ENCODE measurements at places on chromosomes 5 and 9.

DNA sequence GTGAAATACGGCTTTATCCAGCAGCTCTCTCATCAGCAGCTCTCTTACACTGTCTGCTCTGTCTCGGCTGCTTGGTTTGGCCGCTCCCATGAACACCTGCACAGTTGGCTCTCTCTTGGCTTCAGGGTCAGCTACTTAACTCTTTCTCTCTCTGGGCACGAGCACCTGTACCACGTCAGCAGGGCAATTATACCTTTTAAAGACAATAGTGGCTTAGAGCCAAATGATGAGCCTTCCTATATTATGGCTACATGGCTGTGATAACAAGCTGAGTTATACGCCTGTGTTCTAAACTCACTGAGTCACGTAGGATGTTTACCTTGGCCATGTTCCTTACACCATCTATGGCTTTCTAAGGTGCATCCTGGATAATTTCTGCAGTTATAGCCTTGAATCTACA is 69.2 kb upstream of the CTNND2 start:
- ATAC-seq, result no peak

DNA sequence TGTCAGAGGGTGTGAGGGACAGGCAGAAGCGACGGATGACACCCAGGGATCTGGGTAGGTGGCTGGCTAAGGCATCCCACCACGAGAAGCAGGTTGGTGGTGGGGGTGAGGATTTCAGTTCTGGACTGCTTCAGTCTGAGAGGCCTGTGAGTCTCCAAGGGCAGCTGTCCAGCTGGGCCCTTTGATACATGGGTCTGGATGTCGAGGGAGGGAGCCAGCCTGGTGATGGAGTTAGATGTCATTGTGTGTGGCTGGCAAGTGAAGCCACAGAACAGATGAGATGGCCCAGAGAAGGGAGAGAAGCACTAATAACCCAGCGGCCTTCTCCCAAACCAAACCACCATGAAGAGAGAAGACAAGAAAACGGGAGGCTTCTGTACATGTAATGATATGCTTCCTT is 11.1 kb downstream of the MED27 start:
- no peak for ATAC-seq

GRCh38 chr9:129490583-129491486 is 130.1 kb downstream of the C9orf50 start:
- ATAC-seq, result no peak

DNA sequence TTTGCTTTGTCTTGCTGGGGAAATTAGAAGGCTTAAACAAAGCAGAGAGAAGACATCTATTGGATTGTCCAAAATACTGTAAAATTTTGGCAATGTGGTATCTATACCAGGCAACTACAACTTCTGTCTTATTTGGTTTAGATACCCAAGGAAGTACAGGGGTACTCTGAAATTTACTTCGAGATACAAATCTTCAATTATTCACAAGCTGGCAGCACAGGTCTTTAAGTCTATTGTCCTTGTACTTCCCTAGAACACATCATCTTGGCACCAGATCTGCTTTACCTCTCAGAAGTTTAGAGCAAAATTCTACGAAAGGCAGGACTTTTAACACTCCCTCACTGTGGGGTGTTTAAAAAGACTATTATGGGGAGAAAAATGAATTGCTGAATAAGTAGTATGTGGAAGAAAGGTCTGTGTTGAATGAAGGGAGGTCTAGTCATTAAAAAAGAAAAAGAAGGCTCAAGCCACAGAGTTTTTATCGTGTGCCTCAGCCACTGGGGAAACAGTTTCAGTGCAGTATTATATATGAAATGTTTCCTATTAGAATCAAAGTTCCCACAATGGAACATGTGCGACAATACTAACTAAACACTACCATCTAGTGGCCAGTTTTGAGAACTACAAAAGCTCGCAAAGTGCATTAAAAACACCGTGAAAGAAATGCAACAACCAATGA is 93.7 kb downstream of the PDE4D start:
- peak; percentile 83 for ATAC-seq

- ATAC-seq, result no peak
Measured at GRCh38 chr9:109134167-109134578, 14.4 kb upstream of the TMEM245 start.

DNA sequence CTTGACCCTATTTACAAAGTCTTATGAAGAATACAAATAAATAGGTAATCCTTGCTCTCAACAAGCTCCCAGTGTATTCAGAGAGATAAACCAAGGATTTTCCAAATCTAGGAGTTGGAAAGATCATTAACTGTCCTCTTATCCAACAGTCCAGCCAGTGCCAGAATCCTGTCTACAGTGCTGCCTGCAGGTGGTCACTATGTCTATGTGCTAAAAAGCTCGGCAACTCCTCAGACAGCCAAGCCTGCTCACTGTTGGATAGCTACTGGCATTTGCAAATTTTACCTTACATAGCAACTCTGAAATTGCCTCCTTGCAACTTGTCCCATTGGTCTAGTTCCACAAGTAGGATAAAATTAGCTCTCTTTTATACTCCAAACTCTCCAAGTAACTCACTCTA is 187.4 kb downstream of the DCP2 start:
- ATAC-seq, result no peak

GRCh38 chr9:81666123-81666522 is 23.2 kb downstream of the TLE1 start:
- ATAC-seq, result peak; percentile 100

DNA sequence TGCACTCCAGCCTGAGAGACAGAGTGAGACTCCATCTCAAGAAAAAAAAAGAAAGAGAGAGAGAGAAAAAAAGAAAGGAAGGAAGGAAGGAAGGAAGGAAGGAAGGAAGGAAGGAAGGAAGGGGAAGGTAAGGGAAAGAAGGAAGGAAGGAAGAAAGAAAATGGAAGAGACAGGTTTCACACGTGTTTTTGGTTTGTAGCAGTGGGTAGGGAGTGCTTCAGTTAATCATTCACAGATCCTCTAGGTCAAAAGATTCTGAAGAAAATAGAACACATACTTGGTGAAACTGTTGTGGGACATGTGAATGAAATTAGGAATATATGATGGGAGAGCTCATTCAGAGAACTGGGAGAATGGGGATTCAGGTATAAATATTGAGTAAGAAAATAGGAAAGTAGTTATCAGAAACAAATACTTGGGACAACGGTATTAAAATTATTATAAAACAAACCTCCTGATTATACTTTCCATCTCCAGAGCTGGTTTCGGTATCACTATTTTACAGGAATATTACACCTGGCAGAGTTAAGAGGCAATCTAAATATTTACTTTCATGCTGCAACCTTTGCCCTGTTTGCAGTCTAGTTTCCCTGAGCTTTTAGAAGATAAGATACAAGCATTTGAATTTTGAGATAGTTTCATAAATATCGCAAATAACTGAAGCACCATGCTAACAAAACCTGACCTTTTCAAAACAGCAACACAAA is 37.2 kb downstream of the MARVELD2 start:
- ATAC-seq, result no peak

GRCh38 chr9:109499631-109500410 is 1.7 kb upstream of the PTPN3 start:
- peak; percentile 78 for ATAC-seq

DNA sequence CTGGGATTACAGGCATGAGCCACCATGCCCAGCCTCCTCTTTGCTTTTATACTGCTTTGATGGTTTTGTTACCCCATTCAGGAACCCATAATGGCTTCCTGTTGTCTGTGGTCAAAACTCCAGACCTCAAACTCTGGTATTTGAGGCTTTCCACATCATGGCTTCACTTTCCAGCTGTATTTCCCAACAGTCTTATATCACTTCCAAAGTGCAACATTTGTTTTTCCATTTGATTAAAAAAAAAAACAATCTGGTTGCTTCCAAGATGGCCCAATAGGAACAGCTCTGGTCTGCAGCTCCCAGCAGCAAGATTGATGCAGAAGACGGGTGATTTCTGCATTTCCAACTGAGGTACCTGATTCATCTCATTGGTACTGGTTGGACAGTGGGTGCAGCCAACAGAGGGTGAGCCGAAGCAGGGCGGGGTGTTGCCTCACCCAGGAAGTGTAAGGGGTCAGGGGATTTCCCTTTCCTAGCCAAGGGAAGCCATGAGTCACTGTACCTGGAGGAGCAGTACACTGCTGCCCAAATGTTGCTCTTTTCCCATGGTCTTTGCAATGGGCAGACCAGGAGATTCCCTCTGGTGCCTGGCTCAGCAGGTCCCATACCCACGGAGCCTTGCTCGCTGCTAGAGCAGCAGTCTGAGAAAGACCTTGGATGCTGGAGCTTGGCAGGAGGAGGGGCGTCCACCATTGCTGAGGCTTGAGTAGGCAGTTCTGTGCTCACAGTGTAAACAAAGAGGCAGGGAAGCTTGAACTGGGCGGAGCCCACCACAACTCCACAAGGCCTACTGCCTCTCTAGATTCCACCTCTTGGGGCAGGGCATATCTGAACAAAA is 458.4 kb downstream of the KDM4C start:
- ATAC-seq, result peak; percentile 97

GRCh38 chr9:16928179-16928945 is 57.9 kb upstream of the BNC2 start:
- ATAC-seq, result no peak

DNA sequence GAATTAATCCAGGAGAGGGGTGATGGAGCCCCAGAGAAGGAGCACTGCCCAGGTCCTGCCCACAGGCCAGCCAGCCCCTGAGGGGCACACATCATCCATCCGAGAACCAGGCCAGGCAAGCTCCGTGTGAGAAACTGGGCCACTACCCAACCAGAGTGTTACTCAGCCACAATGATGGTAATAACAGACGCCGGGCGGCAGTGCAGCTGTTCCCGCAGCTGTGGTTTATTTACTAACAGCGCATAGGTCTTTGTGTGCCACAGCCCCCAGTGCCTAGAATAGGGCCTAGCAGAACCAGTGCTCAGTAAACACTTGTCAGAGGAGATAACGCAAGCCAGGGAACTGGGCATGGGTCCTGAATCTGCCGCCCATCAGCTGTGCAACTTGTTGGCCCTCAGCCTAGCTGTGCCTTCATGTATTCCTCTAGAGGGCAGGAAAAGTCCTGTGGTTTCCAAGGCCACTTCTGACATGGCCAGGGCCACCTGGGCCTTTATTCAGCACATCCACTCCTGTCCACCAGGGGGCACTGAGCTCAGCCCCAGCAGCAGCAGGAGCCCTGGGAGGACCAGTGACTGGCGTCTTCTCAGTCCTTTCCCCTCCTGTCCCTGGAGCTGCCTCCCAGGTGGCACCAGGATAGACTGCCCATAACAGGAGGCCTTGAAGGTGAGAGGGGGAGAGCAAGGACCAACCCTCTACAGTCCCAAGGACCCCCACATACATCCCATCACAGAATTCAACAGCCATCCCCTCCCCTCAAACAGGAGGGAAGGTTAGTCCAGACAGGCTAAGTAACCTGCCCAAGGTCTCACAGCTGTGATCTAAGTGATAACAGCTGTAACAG is 2.1 kb downstream of the MXD3 start:
- ATAC-seq, result peak; percentile 46

DNA sequence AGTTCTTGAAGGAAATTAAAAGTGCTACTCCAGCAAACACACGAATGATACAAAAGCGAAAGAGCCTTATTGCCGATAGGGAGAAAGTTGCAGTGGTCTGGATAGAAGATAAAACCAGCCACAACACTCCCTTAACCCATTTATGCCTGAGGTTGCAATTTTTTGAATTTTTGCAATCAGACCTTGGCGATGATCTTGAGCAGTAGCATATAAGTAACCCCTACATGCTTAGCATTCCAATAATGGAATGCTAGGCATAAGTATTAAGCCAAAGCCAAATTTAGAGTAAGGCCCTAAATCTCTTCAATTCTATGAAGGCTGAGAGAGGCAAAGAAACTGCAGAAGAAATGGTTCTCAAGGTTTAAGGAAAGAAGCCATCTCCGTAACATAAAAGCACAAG is 153.5 kb downstream of the SLC28A3 start:
- no peak for ATAC-seq

GRCh38 chr9:34145165-34145564 is 18.7 kb upstream of the DCAF12 start:
- no peak for ATAC-seq

DNA sequence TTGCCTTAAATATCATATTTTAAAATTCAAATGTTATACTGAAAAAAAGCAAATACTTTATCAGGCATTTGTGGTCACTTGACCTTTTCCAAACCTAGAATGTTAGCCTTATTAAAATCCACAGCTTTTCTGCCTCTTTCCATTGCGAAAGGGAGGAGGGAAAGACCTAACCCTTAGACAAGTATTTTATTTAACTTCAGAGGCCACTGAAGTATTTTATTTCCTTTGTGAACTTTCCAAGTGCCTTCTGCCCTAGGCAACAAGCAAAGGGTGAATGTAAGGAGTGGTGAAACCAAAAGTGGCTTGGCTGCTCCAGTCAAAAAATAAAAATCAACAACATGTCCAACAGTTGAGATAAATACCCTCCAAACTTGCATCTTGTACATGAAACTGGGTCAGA is 376.1 kb downstream of the EFNA5 start:
- no peak for ATAC-seq

DNA sequence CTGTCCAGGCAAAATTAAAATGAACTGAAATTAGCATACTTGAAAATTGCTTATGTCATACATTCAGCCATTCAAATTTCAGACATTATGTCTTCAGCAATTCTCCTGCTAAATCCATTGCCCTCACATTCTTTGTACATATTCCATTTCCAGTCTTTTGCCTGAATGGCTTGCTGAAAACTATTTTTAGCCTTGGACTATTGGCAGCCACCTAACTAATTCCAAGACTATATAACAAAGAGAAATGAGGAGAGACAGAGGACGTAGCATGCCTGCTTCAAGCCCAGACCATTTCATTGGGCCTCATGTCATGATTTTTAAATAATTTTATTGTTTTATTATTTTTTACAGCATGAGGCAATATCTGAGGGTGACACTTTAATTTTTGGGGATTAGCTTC is 100.3 kb downstream of the MRPS30 start:
- no peak for ATAC-seq

- ATAC-seq, result no peak
Measured at GRCh38 chr5:147454996-147455677, 54.7 kb downstream of the DPYSL3 start.

- ATAC-seq, result no peak
Measured at GRCh38 chr9:20592673-20593072, 29.6 kb downstream of the MLLT3 start.

DNA sequence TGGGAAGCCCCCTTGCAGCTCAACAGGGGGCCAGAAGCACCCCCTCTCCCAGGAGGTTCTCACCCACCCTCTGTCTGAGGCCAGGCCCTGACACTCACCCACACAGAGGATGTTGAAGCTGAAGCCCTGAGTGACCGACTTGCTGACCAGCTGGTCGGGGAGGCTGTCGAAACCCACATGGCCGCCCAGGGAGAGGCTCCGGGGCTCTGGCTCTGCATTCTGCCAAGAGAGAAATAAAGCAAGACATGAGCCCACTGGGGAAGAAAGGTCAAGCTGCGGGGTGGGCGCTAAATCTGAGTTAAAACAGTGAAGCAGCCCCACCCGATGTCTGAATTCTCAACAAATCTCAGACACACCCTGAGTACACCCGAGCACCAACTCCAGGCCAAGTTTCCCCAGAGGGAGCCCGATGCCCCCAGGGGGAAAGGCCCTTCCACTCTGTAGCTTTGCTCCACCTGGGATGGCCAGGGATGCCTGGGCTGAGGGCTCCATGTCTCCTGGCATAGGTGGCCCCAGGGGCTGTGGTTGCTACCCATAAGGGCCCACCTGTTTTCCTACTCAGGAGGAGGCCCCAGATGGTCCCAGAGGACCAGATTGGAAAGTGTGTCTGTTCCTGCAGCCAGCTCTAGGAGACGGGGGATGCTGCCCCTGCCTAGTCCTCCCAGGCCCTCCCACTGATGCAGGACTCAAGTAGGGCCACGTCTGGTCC is 11.6 kb downstream of the SEPTIN8 start:
- ATAC-seq, result no peak

- ATAC-seq, result no peak
Measured at GRCh38 chr5:94360382-94361130, 257.8 kb downstream of the KIAA0825 start.
